Kidney epithelial cell (primary cell): ENCODE measurements at places on chromosomes 4 and X. TPM values are rescaled to one million over a fixed set of nuclear protein-coding genes. Genes with fewer than 3 reads are reported as not detected.

WDR17 gene
- 2.9 and 3.7 TPM in 2 replicates for total RNA-seq

RHOXF2B gene
- not detected in 2 replicates for total RNA-seq

HHIP gene
- 0.27 and 0.54 TPM in 2 replicates for total RNA-seq

SYN1 gene
- 0.62 and 1.9 TPM in 2 replicates for total RNA-seq

CCDC158 gene
- total RNA-seq, result 0.34 and 0.84 TPM in 2 replicates

UGT2B11 gene
- total RNA-seq, result not detected in 2 replicates

GRCh38 chrX:71181558-71181909, 36.9 kb downstream of the NLGN3 start:
- no peak for DNase-seq

DNA sequence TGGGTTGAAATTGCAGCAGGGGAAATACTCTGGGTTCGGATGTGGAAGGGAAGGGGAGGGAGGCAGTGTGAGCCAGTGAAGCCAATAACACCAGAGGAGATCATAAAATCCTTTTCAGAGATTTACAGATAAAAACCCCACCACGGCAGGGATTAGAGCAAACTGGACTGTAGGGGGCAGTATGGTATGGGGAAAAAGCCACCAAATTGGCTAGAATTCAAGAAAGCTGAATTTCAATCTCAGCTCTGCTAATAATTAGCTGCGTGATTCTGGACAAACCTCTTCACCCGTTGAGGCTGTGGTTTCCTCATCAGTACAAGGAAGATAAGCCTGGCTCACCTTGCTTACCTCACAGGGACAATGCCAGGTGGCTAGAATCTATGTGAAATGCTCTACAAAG, 108.1 kb downstream of the ATG4A start:
- no peak for DNase-seq

DNA sequence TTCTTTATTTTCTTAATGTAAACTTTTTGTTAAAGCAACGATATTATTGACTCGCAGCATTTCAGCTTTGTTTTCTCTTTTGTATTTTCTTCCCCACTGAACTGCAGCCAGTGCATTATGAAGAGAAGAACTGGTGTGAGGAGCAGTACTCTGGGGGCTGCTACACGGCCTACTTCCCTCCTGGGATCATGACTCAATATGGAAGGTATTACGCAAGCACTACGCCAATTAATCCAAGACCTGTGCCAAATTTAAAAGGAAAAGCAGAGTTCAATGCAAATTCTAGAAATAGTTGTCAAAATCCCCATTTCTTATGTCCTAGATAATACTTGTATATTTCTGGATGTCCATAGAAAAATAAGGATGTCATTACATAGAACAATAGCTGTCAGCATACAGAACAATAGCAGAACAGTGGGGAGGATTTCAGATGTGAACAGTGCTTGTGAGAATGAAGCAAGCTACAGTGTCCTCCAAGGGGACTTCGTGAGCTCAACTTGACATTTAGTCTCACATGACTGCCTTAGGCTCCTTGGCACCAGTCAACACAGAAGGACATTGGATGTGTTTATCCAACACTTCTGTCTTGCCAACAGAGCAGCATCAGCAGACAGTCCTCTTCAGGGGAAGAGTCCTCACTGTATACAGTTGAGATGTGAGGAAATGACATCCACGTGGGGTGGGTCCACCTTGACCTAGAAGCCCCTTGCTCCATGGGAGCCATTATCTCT, 85.9 kb downstream of the MAOA start:
- DNase-seq, result no peak

- no peak for DNase-seq
Observed at GRCh38 chr4:95956094-95956493, 116.2 kb downstream of the PDHA2 start.

- DNase-seq, result no peak
Observed at GRCh38 chr4:77927991-77928925, 65.6 kb downstream of the MRPL1 start.

DNA sequence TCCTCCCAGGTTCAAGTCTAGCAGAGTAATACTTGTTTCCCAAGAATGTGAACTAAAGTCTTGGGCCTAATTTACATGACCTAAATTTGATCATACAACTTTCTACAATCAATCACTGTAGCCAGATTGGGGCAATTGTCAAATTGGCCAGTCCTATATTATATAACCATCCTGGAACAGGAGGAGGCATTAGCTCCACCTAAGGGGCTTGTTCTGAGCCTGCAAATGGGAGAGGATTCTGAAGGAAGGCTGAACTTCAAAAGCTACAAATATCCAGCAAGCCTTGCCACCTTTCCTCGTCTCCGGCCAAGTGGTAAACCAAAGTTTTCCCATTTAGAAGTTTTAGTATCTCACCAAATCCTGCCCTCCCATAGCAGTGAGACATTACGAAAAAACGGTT, 1289.6 kb upstream of the TENM3 start:
- no peak for DNase-seq

GRCh38 chrX:40073439-40074054, 24.2 kb downstream of the BCOR start:
- no peak for DNase-seq

GRCh38 chr4:26053761-26054160, 139.7 kb downstream of the SMIM20 start:
- DNase-seq, result no peak

- no peak for DNase-seq
Observed at GRCh38 chr4:156169861-156170260, 216.2 kb upstream of the CTSO start.

- no peak for DNase-seq
Observed at GRCh38 chrX:155215443-155216178, 649 bp upstream of the VBP1 start.

DNA sequence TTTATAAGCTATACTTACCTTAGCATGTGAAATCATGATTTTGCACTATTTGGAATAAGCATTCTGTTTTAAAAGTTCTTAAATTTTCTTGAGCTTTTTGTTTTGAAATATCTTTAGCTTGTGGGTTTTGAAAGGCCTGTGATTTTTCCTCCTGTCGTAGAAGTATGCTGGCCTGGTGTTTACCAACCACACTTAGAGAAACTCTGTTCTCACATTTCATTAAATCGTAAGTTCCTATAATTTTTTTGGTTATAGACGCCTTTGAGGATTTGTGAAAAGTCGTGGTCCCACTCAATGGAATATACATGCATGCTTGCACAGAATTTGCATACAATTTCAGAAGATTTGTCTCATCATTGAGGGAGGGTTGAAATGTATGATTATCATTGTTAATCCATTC, 63.6 kb downstream of the PDLIM5 start:
- no peak for DNase-seq

GRCh38 chrX:45806410-45807121, 605.9 kb upstream of the DIPK2B start:
- DNase-seq, result peak; percentile 53

GRCh38 chr4:145830699-145831098, 107.9 kb downstream of the ZNF827 start:
- DNase-seq, result no peak

DNA sequence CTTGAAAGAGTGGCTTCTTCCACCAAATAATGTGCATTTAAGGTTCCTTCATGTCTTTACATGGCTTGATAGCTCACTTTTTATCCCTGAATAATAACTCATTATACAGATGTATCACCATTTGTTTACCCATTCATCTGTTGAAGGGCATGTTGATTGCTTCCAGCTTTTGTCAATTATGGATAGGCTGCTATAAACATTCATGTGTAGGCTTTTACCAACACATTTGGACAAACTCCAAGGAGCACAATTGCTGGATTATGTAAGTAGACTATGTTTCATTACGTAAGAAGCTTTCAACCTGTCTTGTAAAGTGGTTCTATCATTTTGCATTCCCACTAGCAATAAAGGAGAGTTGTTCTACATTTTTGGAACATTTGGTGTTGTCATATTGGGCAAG, 2637.0 kb downstream of the PCDH7 start:
- DNase-seq, result no peak

DNA sequence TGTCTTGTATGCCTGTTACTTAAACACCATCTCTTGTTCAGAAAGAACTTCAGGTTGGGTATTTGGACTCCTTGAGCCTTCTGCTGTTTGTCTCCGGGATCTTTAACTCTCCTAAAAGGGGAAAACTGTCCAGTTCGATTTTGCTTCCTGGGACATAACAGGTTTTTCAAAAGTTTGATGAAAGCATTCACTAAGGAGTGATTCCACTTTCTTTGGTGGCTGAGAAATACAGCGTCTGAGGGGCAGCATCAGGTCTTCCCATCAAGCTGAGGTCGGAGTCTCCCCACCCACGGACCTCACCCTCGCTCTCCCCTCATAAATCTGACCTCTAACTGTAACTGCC, 1.4 kb downstream of the AFAP1 start:
- DNase-seq, result no peak
